Calu3 (cell line): ENCODE measurements at places on chromosomes 6 and 20. TPM values are rescaled to one million over a fixed set of nuclear protein-coding genes. Genes with fewer than 3 reads are reported as not detected.

- peak overlapping the region; percentile 38 for H3K27ac ChIP-seq
- no peak overlapping the region for H3K4me3 ChIP-seq
- H3K27me3 ChIP-seq: no peaks in the 10 kb centered on the region
- peak; percentile 13 for DNase-seq
- no peaks in the 10 kb centered on the region for H3K36me3 ChIP-seq
These were observed 45.9 kb upstream of the PXDC1 start for GRCh38 chr6:3797231-3798054.

DNA sequence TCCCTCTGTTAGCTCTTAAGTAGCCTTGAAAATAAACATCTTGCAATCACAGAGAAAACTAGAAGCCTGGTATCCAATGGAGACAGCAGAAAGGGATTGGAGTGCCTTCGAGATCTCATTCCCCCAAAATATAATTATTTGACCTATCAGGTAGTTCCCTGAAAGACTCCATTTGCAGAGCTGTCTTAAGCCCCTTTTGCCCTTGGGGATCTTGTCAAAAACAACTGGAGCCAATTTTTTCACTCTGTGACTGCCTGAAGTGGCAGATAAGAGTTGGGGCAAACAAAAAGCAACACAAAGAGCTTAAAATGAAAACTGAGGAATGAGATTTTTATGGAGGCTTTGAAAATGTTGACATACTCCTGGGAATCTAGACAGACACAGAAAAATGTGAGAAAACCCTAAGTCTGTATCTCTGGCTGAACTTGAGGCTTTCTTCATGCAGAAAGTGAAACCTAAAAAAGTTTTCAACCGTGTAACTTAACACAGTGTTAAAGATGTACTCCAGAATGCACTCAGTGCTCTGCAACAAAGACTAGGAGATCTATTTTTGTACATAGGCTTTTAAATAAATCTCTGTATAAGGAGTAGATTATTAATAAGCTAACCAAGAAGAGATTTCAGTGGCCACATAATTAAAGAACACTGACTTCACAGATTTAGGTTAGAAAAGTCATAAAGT is 971.1 kb upstream of the MAN1A1 start:
- H3K4me1 ChIP-seq: no peaks in the 10 kb centered on the region
- H3K27me3 ChIP-seq: no peaks in the 10 kb centered on the region
- no peaks in the 10 kb centered on the region for H3K36me3 ChIP-seq
- no peak for DNase-seq
- no peak overlapping the region for H3K27ac ChIP-seq

- no peaks in the 10 kb centered on the region for H3K4me1 ChIP-seq
- H3K27ac ChIP-seq: no peak overlapping the region
- H3K4me3 ChIP-seq: no peak overlapping the region
These were observed 70.8 kb upstream of the SLC35B3 start for GRCh38 chr6:8506126-8506525.

DNA sequence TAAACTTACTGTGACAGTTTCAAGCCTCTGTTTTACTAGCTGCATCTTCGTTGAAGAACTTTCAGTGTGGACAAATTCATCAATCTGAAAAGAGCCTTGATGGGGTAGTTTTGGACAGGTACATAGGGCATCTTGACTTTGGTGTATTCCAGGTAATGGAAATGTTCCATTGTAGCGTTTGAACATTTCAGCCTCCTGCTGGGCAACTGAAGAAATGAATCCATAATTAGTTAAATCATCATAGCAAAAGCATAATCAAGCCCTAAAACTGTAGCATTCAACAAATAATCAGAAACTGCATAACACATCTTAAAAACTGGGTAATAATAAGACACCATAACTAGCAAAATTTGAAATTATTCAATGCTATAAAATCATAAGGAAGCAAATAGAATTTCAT is 86.2 kb downstream of the AHI1 start:
- H3K27ac ChIP-seq: no peak overlapping the region
- H3K27me3 ChIP-seq: no peaks in the 10 kb centered on the region
- no peaks in the 10 kb centered on the region for H3K36me3 ChIP-seq
- no peak overlapping the region for H3K4me3 ChIP-seq

DNA sequence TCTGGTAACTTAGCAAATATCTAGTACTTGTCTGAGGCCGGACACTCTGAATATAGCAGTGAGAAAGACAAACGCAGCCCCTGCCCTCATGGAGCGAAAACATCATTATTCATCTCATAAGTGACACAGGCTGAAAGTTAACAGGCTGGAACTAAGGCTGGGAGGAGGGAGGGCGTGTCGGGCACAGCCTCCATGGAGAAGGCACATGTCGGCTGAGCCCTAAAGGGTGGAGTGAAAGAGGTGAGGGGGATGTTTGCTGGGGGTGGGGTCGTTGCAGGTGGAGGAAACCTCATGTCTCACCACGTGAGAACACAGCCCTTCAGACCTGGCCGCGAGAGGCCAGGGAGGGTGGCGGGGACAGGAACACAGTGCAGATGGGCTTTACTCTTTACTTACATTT is 108.8 kb upstream of the FOXC1 start:
- H3K4me1 ChIP-seq: no peaks in the 10 kb centered on the region
- H3K27ac ChIP-seq: no peak overlapping the region
- no peak overlapping the region for H3K4me3 ChIP-seq
- H3K27me3 ChIP-seq: peaks cover 65% of the 10 kb centered on the region
- no peaks in the 10 kb centered on the region for H3K36me3 ChIP-seq
- DNase-seq: no peak

GRCh38 chr6:1522779-1523178 is 86.9 kb upstream of the FOXC1 start:
- H3K4me1 ChIP-seq: no peaks in the 10 kb centered on the region
- no peaks in the 10 kb centered on the region for H3K36me3 ChIP-seq
- peaks cover 46% of the 10 kb centered on the region for H3K27me3 ChIP-seq

- H3K4me1 ChIP-seq: peaks cover 9% of the 10 kb centered on the region
- no peak overlapping the region for H3K4me3 ChIP-seq
- H3K27ac ChIP-seq: no peak overlapping the region
These were observed 7.1 kb upstream of the GRM4 start for GRCh38 chr6:34152806-34153520.

- no peak overlapping the region for H3K4me3 ChIP-seq
- peaks cover 20% of the 10 kb centered on the region for H3K4me1 ChIP-seq
These were observed 13.7 kb upstream of the HM13 start for GRCh38 chr20:31500527-31500926.

GRCh38 chr6:34746104-34746846 is 11.0 kb upstream of the SNRPC start:
- peaks cover 10% of the 10 kb centered on the region for H3K36me3 ChIP-seq
- no peaks in the 10 kb centered on the region for H3K27me3 ChIP-seq
- peaks cover 38% of the 10 kb centered on the region for H3K4me1 ChIP-seq

- peaks cover 74% of the 10 kb centered on the region for H3K27me3 ChIP-seq
- no peak for DNase-seq
- H3K36me3 ChIP-seq: no peaks in the 10 kb centered on the region
These were observed 18.2 kb upstream of the NFATC2 start for GRCh38 chr20:51560550-51561307.

DNA sequence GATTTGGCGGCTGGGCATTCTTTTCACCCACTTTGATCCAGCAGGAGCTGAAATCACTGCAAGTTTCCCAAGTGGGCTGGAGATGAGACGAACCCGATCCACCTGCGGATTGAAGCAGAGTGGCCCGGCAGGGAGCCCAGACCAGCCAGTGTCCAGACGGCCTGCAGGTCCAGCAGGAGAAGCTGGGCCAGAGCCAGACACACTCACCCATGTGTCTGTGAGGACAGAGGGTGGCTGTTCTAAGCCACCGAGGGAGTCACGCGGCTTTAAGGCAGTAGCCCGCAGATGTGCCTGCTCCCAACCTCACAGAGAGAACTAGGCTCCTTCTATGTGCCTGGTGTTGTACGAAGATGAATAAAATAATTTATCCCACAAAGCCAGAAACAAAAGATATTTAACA is 200.7 kb downstream of the WDR27 start:
- H3K27me3 ChIP-seq: no peaks in the 10 kb centered on the region
- no peak for DNase-seq
- H3K36me3 ChIP-seq: no peaks in the 10 kb centered on the region
- no peak overlapping the region for H3K27ac ChIP-seq
- no peak overlapping the region for H3K4me3 ChIP-seq

DNA sequence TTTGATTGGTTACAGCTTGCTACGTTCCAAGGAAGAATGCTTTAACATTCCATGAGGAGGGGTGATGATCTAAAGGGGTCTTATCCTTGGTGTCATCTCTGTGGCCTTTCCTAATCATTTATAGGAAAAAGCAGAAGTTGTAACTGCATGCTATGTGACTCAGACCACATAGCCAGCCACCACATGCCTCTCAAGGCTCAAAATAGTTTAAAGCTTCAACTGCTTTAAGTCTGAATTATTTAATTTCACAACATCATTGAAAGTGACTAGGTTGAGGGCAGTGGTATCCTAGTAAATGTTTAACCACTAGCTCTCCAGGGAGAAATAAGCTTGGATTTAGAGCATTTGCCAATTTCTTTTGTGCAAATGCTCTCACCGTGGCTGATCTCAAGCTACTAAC is 29.7 kb downstream of the MC3R start:
- DNase-seq: no peak
- H3K4me3 ChIP-seq: no peak overlapping the region
- H3K36me3 ChIP-seq: no peaks in the 10 kb centered on the region
- no peak overlapping the region for H3K27ac ChIP-seq
- H3K4me1 ChIP-seq: no peaks in the 10 kb centered on the region

DNA sequence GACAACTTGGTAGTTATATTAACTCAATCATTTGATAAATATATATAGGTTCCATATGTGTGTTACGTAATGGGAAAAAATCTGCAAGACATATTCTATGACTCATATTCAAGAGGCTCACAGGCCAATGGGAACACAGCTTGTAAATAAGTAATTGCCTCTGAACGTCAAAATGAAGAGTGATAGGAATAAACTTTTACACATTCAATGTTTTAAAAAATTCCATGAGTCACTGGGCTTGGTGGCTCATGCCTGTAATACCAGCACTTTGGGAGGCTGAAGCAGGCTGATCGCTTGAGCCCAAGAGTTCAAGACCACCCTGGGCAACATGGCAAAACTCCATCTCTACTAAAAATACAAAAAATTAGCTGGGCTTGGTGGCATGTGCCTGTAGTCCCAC is 209.4 kb upstream of the MCHR2 start:
- H3K4me3 ChIP-seq: peak overlapping the region; percentile 13
- peak; percentile 24 for DNase-seq
- H3K27ac ChIP-seq: peak overlapping the region; percentile 93

SERPINB1 gene
- 56.3 and 78.5 TPM in 2 replicates for total RNA-seq

RIPOR2 gene
- 0.47 and 4.7 TPM in 2 replicates for total RNA-seq

ZKSCAN4 gene
- total RNA-seq: 6.1 and 6.7 TPM in 2 replicates

PCSK2 gene
- not detected in 2 replicates for total RNA-seq

CLDN20 gene
- total RNA-seq: not detected in 2 replicates

PRR18 gene
- total RNA-seq: 0.19 TPM in 1 of 2 replicates, not detected in the other

POU3F2 gene
- 0.12 TPM in 1 of 2 replicates, not detected in the other for total RNA-seq

SMLR1 gene
- total RNA-seq: not detected in 2 replicates

STX11 gene
- total RNA-seq: 0.24 TPM in 1 of 2 replicates, not detected in the other
